Naive thymus-derived CD8-positive, alpha-beta T cell (primary cell): ENCODE measurements at places on chromosomes 6 and 20.

- no peaks in the 10 kb centered on the region for H3K4me1 ChIP-seq
- H3K27ac ChIP-seq = no peak overlapping the region
- H3K27me3 ChIP-seq = no peaks in the 10 kb centered on the region
- DNase-seq = no peak
- no peaks in the 10 kb centered on the region for H3K36me3 ChIP-seq
- H3K4me3 ChIP-seq = no peak overlapping the region
Measured at GRCh38 chr6:78599526-78599925, 267.8 kb upstream of the IRAK1BP1 start.

- H3K36me3 ChIP-seq = no peaks in the 10 kb centered on the region
- H3K4me1 ChIP-seq = peaks cover 20% of the 10 kb centered on the region
- peak; percentile 65 for DNase-seq
Measured at GRCh38 chr6:28081486-28081751, 1.1 kb downstream of the ZNF165 start.

DNA sequence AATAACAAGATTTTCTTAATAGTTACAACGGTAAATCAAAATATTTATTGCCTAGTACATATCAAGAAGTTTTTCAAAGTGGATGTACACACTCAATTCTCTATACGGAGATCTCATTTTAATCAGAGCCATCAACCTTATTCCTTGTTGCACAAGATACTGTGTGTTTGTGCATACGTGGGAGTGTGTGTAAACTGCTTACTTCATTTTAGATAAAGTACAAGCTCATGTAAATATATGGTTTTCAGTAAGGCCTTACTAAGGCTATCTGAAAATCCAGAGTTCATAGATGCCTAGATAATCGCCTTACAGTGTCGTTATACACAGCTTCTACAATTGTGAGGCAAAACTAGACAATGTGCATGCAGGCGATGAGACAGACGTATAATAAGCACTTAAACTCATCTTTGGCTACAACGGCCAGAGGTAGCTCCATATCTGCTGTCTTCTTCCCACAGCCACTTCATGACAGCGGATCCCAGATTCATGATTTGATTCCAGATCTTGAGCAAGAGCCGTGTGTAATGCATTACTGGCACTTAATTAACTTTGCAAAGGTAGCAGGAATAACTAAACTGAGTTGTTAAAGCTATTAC lies 2.5 kb downstream of the PERP start:
- no peak overlapping the region for H3K27ac ChIP-seq
- H3K36me3 ChIP-seq = no peaks in the 10 kb centered on the region
- peaks cover 64% of the 10 kb centered on the region for H3K27me3 ChIP-seq
- peaks cover 22% of the 10 kb centered on the region for H3K4me1 ChIP-seq

DNA sequence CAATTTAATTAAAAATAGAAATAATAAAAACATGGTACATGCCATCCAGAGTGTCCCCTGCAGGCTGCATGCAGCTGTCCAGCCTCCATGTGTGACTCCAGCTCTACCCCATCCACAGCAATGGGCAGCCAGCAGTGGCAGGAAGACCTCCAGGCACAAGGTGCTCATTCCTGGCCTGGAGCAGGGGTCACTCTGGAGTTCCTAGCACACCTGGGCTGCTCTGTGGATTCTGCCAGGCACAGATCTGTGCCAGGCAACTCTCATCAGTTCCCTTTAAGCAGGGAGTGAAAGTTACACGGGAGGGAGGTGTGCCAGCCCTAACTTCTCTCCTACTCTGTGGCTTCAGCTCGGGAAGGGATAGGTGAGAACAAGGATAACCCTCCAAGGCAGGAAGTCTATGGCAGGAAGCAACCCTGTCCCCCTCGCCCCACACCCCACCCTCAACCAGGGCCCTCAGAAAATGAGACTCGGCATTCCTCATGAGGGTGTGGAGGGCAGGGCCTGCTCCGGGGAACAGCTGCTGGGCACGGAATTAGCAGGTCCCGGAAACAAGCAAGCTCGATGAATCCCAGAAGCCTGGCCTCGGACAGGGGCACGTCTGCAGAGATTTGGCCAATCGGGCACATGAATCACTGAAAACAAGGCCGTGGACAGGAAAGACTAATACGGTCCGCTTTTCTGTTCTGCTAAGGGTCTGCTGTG lies 10.0 kb downstream of the JPH2 start:
- no peak overlapping the region for H3K27ac ChIP-seq
- H3K4me1 ChIP-seq = no peaks in the 10 kb centered on the region
- no peaks in the 10 kb centered on the region for H3K36me3 ChIP-seq
- peaks cover 47% of the 10 kb centered on the region for H3K27me3 ChIP-seq
- H3K4me3 ChIP-seq = no peak overlapping the region

DNA sequence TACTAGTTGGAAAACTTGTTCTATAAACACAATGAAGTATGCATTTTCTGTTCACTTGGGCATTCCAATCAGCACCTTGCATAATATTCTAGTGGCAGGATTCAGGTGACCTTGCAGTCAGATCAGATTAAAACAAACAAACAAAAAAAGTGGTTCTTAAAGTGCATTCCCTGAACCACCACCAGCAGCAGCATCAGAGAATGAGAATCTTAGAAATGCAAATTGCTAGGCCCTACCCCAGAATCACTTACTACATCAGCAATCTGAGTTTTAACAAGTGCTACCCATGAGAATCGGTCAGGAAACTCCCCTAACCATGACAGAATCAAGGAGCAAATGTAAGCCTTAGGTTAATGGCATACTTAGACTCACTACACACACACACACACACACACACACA lies 41.7 kb downstream of the SNAP25 start:
- H3K27me3 ChIP-seq = peaks cover 12% of the 10 kb centered on the region
- H3K27ac ChIP-seq = no peak overlapping the region
- no peak for DNase-seq
- H3K4me3 ChIP-seq = no peak overlapping the region
- no peaks in the 10 kb centered on the region for H3K4me1 ChIP-seq
